GM04504 (cell line): ENCODE measurements at places on chromosomes 5 and 9.
A peak's percentile ranks its signal among the peaks of the same experiment; 100 is the strongest.

DNA sequence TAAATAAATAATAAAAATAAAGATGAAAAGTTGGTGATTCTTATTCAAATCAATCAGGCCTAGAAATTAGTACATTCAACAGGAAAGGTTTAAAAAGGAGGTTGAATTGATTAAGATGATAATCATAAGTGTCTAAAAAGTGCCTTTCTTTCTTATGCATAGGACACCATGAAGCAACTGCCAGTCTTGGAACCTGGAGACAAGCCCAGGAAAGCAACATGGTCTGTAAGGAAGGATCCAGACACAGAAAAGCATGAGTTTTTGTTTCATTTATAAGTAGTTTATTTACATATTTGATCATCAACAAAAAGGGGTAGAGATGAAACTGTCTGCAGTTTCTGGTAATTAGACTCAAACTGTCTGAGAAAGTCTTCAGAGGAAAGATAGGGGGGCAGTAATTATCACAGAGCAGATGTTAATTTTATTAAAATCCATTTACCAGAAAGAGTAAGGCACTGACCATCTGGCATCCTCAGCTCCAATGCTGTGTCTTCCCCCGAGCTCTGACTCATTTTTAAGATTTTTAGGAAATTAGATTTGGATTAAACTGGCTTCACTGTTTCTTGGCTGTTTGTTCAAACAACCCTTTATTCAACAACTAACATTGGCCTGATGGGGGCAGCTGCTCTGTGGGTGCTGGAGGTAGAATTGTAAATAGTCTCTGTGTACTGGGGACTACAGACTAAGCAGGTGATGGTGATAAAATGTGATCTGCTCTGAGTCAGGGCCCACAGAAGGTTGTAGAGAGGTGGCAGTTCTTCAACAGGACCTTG lies 2.7 kb downstream of the RABEPK start:
- no peak for DNase-seq

- no peak for DNase-seq
These were observed 58.1 kb downstream of the CDO1 start for GRCh38 chr5:115758356-115758755.

- DNase-seq: peak; percentile 7
These were observed 42.3 kb downstream of the RNF180 start for GRCh38 chr5:64207978-64208377.

DNA sequence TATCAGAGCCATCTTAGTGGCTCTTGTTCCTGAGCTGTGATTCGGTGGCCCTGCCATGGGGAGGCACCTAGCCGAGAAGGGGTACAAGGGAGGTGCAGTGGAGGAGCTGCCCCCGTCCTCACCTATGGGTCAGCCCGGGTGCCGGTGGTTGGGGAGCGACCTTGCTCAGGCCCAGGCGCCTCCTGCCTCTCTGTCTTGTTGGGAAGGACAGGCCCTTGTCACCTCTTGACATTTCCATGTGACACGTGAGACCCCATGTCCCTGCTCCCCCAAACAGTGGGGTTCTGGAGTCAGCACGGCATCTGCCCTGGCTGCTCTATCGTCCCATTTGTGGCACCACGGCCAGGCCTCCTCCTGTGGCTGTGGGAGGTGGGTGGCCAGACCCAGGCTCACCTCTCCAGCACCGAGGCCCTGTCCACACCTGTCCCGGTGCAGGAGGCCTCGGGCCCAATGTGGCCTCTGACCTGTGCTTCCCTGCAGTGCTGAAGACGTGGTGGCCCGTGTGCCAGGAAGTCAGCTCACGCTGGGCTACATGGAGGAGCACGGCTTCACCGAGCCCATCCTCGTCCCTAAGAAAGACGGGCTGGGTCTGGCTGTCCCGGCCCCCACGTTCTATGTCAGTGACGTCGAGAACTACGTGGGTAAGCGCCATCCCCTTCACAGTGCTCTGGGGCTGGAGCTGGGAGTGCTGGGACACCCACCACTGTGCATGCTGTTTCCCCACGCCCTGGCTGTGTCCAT lies 68.9 kb downstream of the PHF2 start:
- no peak for DNase-seq

DNA sequence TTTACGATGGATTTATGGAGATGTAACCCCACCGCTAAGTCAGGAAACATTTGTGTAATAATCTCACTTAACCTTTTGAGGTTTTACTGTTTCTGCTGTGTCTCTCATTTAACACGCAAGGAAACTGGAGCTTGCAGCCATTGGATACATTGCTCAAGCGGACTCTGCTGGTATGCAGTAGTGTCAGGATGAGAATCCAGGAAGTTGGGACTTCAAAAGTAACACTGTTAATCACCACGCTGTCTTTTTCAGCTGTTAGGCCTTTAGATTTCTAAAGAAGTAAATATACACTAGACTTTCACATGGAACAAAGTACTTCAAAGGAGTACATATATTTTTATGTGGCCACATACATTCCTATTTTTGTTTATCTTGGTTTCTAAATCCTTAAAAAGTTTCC lies 114.7 kb downstream of the LPAR1 start:
- DNase-seq: no peak

GRCh38 chr5:166329149-166329800 lies 1962.2 kb upstream of the WWC1 start:
- DNase-seq: no peak

DNA sequence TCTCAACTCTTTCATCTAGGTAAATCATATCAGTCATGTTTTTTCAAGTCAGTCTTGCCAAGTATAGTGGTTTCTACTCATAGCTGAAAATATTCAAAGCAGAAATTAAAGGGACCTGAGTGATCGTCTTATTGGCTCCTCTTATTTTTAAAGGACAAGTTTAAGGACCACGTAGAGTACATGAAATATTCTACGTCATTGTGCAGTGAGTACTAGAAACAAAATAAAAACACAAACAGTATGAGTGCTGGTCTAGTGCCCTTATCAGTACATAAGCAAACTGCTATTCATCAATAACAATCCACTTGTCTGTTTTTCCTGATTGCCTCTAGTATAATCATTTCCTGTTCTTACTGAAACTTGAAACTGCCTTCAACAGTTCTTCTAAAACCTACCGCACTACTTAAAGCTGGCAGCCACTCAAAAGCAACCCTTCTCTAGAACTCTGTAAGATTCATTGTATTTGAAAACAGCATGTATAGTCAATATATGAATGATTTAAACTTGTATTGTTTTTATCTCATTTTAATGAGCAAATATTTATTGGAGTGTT lies 853.7 kb downstream of the TAF11L14 start:
- DNase-seq: no peak

GRCh38 chr5:17816505-17816904 lies 182.2 kb downstream of the TAF11L14 start:
- no peak for DNase-seq
